ENCODE measurements at places on chromosomes 6 and 20.
A peak's percentile ranks its signal among the peaks of the same experiment; 100 is the strongest.

GRCh38 chr6:89298680-89299465 is 16.2 kb downstream of the GABRR2 start:
- no peak for DNase-seq

DNA sequence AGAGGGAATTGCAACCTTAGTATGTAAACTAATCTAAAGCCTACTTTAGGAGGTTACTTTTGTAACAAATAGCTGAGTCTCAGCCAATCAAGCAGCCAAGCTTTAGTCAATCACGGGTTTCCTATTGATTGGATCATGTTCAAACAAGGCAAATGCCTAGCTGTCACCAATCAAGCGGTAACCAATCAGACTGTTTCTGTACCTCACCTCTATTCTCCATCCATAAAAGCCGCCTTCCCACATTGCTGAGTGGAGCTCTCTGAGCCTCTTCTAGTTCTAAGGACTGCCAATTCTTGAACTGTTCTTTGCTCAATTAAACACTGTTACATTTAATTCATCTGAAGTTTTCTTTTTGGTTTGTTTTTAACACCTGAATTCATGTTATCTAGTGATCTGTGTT is 148.4 kb upstream of the BMP5 start:
- no peak for DNase-seq

GRCh38 chr6:156928972-156929371 is 151.8 kb downstream of the ARID1B start:
- DNase-seq = no peak

GRCh38 chr6:1589208-1589607 is 20.5 kb upstream of the FOXC1 start:
- no peak for DNase-seq

GRCh38 chr20:58640446-58640845 is 10.6 kb upstream of the STX16 start:
- no peak for DNase-seq

GRCh38 chr6:129593233-129593564 is 116.8 kb downstream of the ARHGAP18 start:
- DNase-seq = no peak

- DNase-seq = no peak
Observed at GRCh38 chr6:46400898-46401297, 90.4 kb downstream of the RCAN2 start.

DNA sequence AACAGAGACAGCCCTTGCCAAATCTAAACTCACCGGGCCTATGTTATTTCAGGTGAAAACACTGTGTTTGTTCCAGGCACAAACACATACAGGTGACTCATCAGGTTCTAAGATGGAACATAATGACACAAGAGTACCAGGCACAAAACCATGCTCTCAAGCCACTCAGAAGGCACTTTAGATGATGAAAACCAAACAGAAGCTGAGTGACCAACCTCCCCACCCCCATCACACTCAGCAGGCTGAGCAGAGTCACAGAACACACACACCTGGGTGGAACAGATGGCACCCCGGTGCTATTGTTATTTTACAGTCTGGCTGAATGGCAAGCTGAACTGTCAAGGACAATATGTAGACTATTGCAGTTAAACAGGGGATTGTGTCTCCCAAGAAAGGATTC is 20.6 kb upstream of the NKX2-2 start:
- no peak for DNase-seq

- no peak for DNase-seq
Observed at GRCh38 chr6:112296122-112296521, 41.8 kb upstream of the LAMA4 start.

GRCh38 chr6:157982102-157982562 is 469 bp downstream of the SYNJ2 start:
- peak; percentile 34 for DNase-seq

GRCh38 chr6:163392533-163392932 is 22.0 kb upstream of the QKI start:
- no peak for DNase-seq

DNA sequence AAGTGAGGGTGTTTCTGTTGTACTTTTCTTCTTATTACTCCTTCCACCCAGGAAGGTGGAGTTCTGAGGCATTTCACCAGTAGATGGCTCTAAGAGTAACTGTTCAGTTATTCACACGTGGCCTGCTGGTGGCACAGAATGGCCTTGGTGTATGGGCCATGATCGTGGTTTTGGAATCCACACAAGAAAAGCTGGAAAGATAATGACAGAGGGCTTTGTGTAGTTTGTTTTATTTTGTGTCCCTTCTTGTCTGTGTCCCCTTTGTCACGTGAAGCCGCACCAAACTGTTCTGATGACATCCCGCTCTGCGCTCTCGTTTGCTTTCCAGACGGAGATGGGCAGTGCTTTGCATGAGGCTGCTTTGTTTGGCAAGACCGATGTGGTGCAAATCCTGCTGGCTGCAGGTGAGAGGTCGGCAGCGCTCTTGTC is 93.4 kb downstream of the ANKS1A start:
- no peak for DNase-seq

GRCh38 chr6:20115246-20115980 is 96.9 kb downstream of the MBOAT1 start:
- DNase-seq = no peak

DNA sequence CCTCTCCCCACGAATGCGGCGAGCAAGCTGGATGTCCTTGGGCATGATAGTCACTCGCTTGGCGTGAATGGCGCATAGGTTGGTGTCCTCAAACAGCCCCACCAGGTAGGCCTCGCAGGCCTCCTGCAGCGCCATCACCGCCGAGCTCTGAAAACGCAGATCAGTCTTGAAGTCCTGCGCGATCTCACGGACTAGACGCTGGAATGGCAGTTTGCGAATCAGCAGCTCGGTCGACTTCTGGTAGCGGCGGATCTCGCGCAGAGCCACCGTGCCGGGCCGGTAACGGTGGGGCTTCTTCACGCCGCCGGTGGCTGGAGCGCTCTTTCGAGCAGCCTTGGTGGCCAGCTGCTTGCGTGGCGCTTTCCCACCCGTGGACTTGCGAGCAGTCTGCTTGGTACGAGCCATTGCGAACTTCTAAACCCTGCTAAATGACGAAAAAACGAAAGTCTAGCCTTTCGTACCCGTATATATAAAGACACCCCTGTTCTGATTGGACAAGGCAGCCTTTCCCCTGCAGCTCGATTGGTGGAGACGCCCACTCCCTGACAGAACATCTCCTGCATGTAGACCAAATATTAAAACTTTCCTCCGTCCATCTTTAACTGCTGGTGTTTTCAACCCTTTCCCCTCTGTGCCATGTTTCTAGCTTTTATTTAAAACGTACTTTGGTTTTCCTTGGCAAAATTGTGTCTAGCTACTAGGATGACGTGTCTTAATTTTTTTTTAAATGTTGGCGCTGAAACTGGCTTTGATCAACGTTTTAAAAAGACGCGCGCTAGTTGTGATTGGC is 109.8 kb downstream of the HFE start:
- DNase-seq = peak; percentile 68

DNA sequence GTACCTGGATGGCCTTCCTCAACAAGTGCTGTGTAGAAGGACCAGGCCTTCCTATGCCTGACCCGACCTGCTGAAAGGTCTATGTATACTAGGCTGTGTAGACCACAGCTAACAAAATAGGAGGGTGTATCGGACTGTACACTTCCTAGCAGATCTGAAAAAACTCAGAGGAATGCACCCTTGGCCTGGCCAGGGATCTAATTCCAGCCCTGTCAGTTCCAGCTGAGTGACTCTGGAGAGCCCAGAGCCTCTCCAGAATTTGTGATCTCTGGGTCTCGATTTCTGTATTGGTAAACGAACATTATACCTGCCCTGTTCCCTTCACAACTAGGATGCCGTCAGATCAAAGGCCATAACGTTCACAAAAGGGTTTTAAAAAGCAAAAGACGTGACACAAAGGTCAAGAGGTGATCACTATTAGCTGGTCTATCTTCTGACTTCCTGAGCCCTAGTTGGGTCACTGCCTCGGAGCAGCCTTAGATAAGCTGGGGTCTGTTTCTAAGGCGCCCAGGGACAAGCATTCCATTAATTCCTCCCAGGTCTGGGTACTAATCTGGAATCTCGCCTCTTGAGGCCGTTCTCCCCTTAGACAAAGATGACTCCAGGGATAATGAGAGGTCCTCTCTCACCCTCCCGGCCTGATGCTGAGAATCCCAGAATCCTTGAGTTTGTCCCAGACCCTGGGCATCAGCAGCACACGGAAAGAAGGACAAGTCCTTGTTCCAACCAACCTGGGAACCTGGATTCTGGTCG is 13.9 kb downstream of the MTCH1 start:
- DNase-seq = no peak

GRCh38 chr20:22582386-22582963 is 1.9 kb downstream of the FOXA2 start:
- DNase-seq = no peak

DNA sequence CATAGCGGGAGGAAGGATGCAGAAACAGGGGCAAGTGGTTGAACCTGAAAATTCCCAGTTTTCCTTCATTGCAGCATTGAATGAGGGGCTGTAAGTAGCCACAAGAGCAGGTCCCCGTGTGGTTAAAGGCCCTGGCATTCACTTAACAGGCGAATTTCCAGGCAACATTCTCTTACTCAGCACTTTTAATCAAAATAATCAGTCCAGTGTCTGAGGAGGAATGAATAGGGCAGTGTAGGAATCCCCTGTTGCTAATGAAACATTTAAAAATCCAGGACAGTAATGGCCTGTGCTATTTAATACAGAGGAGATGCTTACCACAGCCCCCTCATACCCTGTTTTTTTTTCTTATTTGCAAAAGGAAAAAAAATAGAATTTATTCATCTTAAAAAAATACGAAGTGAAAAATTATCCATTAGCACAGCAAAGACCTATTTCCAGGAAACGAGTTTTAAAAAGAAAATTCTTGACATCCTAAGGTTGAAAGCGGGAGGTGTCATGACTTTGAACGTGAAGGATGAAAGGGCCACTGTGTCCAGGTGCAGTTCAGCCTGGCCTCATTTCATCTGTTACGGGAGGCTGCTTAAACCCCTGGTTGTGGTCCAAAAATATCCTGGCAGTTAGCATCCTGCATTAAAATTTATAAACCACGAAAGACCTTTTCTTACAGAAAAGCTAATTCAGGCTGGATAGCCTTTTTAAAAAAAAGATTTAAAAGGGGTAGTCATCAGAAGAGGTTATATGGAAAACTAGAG is 20.2 kb downstream of the MYLK4 start:
- peak; percentile 12 for DNase-seq

DNA sequence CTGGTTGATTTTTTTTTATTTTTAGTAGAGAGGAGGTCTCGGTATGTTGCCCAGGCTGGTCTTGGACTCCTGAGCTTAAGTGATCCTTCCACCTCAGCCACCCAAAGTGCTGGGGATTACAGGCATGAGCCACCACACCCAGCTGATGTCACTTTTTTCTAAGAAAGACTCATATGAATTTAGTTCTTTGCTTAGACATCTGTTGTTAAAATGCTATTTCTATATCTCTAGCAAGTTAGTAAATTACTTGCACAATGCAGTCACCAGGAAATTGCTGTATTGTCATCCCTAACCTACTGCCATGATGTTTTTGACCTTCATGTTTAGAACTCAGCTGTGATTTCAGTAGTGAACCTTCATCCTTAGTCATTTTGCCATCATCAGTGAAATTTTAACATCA is 5.7 kb downstream of the KDM1B start:
- DNase-seq = no peak

- no peak for DNase-seq
Observed at GRCh38 chr6:138596126-138596525, 96.8 kb upstream of the NHSL1 start.
